ENCODE measurements at places on chromosomes 16 and 17.

DNA sequence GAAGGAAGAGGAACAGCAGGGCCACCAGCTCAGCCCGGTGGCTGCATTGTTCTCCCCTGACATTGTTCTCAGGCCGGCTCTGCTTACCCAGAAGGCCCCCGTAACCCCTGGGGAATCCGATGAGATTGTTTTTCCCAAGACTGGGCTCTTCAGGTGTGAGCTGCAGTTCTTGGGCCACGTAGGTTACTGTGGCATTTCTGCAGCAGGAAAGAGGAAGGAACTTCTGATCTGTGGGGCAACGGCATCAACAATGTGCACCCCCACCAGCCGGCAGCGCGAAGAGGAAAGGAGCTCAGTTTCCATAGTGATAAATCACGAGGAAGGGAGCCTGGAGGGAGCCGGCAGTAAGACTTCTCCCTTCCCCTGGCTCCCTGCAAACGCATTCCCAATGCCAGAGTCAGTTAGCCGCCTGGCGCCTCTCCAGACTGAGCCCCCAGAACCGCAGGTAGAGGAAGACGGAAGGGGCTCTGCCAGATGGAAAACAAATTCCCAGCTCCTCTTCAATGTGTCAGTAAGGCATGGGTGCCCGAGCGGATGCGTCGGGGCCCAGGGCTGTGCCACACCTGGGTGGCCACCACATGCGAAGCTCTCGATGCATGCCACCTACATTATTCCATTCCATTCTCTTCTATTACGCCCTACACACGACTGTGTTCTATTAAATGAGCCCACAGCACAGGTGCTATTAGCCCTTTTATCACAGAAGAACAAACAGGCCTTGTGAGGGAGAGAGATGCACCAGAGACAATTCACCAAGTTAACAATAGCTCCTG lies 21.5 kb upstream of the PECAM1 start:
- no peak for DNase-seq

GRCh38 chr16:75462806-75463205 lies 1.7 kb downstream of the TMEM170A start:
- DNase-seq = no peak

GRCh38 chr17:7476494-7476893 lies 2.9 kb downstream of the ZBTB4 start:
- DNase-seq = no peak

DNA sequence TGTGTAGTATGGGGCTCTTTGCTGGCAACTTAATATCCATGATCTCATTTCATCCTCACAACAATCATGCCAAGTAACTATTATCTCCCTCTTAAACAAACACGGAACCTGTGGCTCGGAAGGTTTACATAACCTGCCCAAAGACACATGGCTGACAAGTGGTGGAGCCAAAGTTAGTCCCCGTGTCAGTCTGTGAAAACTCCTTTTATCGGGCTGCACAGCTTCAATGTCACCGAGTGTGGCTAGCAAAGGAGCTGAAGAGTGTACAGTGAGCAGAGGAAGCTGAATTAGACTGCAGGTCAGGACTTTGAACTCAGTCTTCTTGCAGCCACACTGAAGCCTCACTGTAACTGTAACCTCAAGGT lies 80.3 kb downstream of the PARN start:
- no peak for DNase-seq

GRCh38 chr16:82138478-82139285 lies 31.3 kb downstream of the MPHOSPH6 start:
- DNase-seq = no peak

DNA sequence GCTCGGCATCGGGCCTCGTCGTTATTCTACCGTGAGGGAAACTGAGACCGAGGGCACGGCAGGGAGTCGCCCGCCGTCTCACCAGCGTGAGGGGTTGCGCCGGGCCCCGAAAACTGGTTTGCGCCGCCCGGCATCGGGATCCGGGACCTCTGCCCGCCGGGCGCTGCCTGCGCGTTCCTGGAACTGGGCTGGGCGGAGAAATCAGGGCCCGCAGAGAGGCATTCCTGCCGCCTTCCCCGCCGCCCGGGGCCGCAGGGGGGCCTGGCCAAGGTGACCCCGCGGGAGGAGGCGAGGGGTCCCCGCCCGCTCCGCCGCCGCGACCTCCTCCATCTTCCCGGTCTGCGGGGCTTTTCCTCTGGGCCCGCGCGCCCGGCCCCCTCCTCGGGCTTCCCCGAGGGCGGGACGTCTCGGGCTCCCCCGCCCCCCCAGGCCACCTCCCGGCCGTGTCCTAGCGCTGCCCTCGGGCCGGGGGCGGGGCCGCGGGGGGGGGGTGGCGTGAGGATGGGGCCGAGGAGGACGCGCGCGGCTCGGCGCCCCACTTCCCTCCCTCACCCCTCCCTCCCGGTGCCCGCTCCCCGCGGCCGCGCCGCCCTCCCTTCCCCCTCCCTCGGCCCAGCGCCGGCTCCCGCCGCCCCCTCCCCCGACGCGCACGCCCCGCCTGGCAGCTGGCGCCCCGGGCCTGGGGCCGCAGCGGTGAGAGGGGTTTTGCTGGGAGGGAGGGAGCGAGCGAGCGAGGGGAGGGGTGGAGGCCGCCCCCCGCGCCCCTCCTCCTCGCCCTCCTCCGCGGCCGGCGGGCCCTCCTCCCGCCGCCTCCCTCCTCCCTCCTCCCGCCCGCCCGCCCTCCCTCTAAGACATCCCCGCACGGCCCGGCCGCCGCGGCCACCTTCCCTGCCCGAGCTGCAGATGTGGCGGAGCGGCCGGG lies at the start of gene GLIS2:
Gene GLIS2, plus strand, starts transcription at position 882 of the 922 bp plus-strand sequence. CDS start 16,214 bp downstream, outside the sequence.
- DNase-seq = no peak

- DNase-seq = peak; percentile 64
Observed at GRCh38 chr17:64262198-64262999, 661 bp downstream of the TEX2 start.

- no peak for DNase-seq
Observed at GRCh38 chr17:75501378-75502071, 13.8 kb downstream of the CASKIN2 start.

DNA sequence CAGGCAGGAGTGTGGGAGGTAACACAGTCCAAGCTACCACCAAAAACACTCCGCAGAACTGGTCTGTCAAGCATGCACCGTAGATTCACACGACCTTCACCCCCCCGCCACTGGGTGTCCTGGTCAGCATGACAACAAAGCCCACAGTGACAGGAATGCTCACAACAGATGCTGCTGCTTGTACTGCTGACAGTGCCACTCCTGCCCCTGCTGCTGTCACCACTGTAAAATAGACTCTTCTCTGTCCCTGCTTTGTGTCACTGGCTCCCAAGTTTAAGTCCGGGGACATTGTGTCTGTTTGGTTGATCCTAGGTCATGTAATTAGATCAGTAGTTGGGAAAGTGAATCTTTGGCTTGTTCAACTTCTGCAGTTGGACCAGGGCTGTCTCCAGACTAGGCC lies 7.0 kb upstream of the ODF4 start:
- DNase-seq = no peak

- no peak for DNase-seq
Observed at GRCh38 chr17:31880311-31880710, 21.2 kb downstream of the UTP6 start.

DNA sequence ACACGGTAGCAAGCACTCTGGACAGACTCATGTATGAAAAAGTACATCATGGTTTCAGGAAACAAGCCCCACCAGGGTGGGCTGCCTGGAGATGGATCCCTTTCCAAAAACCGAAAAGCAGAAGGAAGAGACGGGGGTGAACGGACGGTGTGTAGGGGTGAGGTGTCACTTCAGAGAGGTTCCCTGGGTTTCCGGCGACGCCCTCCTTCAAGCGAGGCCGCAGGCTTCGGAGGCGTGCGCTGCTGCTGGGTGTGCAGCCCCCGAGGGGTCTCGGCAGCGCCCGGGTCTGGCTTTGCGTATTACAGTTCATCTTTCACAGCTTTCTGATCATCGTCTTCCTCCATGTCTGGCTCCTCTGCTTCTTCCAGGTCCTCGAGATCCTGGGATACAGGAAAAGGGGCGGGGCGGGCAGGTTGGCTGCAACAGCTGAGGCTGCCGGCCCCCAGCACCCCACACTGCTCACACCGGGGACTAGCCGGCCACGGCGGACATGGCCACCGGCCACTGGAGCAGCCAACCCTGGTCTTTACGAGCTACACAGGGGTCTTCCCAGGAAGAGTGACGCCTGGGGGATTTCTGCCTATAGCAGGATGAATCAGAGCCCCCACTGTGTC lies 9.0 kb upstream of the PPP1R27 start:
- DNase-seq = no peak

GRCh38 chr17:60542071-60542470 lies 16.0 kb upstream of the APPBP2 start:
- DNase-seq = no peak

DNA sequence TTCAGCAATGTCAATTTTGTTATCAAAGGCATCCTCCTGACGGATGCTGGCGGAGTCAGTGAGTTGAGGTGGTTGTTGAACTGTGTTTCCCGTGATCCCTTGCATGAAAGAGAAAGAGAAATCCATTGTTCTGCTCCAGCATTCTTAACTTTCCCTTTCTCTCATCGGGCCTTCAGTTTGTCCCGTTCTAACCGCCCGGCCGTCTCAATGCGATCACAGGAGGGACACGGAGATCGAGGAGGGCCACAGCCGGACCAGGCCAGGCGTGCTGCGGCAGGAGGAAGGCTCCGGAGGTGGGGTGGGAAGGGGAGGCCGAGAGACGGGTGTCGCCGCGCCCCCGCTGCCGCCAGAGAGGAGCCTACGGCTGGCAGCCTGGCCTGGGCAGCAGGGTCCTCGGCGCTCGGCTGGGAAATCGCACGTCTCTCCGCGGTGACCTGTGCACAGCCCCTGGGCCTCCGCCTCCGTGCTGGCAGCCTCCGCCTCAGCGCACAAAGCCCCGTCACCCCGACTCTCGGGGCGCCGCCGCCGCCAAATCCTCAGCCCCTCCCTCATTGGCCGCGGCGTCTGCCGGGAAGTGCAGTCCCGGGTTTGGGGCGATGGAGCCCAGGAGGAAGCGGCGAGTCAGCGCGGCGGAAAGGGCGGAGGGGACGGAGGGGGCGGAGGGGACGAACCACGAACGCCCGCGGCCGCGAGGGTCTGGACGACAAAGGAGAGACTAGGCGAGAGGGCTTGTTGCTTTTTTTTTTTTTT lies 38.1 kb downstream of the SOST start:
- peak; percentile 75 for DNase-seq

DNA sequence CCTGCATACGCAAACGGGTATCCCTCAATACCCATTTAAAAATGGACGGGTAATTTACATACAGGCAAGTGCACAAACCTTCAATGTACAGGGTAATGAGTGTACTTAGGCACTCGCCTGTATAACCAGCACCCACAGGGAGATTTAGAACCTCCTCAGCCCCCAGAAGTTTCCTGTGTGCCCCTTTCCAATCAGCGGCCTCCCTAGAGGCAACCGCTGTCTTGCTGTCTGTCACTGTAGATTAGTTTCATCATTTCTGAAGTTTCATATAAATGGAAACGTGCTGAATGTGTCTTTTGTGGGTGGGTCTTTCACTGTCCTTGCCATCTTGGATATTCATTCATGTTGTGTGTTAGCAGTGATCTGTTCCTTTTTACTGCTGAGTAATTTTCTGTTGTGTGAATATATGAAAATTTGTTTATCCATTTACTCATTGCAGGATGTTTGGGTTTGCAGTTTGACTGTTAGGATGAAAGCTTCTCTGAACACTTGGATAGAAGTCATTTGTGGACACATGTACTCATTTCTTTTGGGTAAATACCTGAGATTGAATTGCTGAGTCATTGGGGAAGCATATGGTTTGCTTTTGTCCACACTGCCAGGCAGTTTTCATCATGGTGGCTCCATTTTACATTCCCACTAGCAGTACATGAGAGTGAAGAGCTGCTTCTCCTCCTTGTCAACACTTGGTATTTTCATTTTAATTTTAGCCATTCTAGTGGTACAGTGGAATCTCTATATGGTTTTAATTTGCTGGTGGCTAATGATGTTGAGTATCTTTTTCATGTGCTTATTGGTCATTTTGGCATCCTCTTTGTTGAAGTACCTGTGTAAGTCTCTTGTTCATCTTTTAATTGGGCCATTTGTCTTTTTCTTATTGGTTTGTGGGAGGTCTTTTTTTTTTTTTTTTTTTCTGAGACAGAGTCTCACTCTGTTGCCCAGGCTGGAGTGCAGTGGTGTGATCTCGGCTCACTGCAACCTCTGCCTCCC lies 2.1 kb upstream of the ADCY7 start:
- no peak for DNase-seq

- no peak for DNase-seq
Observed at GRCh38 chr16:86772671-86773353, 194.5 kb downstream of the FOXL1 start.

GRCh38 chr17:18191236-18191667 lies 7.6 kb downstream of the ALKBH5 start:
- no peak for DNase-seq

- DNase-seq = no peak
Observed at GRCh38 chr17:10069301-10069700, 129.1 kb downstream of the GAS7 start.

All from activated naive CD4-positive, alpha-beta T cell treated with anti-CD3 and anti-CD28 coated beads, Interleukin-2, amount 50 U/mL, for 72 hours (primary cell).